AG04450 (cell line): ENCODE measurements at places on chromosomes 7 and 10.

GRCh38 chr7:100510437-100511239, 26.9 kb downstream of the NYAP1 start:
- DNase-seq, result no peak

- peak; percentile 8 for DNase-seq
Measured at GRCh38 chr7:156984174-156984891, 26.1 kb downstream of the MNX1 start.

DNA sequence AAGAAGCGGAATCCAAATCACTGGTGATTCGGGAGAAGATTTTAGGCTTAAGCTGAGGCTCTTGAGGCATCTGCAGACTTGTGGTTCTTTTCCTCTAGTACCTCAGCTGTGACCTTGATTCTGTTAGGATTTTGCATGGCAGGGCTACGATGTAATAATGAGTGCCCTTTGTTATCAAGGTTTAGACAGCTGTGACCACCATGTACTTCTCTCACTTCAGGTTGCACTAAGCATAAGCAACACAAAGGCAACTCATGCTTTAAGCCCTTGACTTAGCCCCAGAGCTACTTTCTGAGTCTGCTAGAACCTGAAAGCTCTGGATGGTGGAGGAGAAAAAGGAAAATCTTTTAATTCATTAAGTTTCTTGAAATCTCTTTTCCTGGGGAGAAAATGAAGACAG, 1052.3 kb upstream of the PHF14 start:
- no peak for DNase-seq

GRCh38 chr7:80093349-80093748, 41.3 kb upstream of the GNAI1 start:
- no peak for DNase-seq

DNA sequence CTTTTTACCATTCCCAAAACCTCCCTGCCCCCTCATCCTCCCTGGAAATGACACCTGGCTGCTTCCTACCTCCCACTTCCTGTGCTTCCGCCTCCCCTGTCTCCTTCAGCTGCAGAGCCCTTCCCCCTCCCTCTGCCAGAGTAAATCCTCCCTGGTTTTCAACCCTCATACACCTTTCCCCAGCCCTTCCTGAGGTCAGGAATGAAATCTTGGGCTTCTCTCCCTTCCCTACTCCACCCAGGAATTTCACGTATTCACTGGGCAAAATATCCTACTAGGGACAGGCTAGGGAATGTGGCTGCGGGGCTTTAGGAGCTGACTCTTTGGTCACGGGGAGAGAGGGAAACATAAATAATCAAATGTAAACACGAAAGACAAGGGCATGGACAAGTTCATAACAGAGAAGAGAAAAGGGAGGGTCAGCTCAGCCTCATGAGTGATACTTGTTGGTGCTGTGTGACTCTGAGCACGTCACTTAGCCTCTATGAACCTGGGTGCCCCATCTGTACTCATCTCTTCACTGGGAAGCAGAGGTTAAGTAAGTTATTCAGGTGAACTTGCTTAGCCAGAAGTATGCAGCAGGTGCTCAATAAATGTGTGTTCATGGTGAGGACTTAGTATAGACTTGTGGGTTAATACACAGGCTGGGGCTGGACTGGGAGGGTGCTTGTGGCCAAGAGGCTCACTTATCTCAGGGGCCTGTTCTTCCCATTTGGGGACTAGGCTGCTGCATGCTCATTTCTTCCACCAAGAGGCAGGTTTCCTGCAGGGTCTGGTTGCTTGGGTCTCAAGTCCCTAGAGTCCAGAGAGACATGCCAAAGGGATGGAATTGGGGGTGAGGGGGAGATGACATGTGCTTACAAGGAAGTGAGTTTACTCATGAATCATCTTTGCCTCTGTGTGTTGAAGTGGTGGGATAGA, 10.0 kb upstream of the DUSP5 start:
- DNase-seq, result no peak

DNA sequence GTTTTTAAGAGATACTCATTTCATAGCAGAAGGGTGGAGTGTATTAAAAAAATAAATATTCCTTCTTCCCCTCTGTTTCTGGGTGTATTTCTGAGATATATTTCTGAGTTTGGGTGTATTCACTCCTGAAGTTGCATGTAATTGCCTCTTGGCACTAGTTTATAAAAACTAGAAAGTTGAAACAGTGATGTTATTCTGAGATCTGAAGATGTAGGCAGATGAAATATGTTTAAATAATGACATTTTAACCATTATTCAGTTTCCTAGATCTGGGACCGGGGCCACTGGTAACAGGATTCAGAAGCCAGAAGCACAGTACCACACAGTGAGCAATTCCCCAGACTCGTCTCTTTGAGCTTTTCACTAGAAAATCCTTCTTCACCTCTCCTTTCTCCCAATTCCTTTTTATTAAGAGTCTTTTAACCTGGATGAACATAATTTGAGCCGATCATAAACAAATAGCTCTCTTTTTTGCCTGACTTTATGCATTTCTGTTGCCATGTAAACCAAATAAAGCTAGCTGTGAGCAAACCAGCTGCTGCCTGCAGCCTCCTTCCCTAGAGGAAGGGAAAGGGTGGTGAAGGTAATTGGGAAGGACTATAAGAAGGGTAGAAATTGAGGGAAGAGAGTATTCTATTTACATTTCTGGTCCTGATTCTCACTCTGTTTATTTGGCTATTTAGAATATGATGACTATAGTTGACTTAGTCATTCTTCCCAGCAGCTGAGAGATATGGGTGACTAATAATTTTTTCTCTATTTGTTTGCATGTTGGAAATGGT, 101.8 kb upstream of the STRIP2 start:
- DNase-seq, result peak; percentile 66

DNA sequence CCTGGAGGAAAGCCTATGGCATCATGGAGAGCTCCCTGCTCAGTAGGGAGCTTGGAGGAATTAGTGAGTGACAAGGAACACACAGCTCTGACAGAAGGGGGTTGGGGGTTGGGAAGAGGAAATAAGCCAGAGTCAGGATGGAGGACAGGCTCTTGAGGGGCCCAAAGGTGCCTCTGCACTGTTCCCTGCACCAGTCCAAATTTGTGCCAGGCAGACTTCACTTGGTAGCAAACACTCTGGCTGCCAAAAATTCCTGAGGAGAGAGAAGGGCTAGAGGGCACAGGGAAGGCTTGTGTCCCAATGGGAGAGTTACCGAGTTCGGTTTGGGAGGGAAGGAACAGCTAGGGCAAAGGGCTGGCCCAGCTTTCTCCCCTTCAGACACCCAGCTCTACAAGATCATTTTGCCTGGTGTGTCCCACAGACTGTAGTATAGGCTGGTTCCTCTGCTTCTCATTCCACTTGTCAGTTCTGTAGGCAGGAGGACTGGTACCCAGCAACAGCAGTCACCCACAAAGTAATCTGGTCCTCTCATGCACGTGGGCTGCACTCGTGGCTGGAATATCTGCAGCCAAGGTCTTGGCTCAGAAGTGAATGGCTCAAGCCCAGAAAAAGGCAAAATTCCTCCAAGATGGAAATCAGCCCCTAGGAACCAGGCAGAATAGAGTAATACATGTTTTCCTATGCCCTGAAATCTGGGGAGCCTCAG, 8.0 kb upstream of the KCNIP2 start:
- no peak for DNase-seq

DNA sequence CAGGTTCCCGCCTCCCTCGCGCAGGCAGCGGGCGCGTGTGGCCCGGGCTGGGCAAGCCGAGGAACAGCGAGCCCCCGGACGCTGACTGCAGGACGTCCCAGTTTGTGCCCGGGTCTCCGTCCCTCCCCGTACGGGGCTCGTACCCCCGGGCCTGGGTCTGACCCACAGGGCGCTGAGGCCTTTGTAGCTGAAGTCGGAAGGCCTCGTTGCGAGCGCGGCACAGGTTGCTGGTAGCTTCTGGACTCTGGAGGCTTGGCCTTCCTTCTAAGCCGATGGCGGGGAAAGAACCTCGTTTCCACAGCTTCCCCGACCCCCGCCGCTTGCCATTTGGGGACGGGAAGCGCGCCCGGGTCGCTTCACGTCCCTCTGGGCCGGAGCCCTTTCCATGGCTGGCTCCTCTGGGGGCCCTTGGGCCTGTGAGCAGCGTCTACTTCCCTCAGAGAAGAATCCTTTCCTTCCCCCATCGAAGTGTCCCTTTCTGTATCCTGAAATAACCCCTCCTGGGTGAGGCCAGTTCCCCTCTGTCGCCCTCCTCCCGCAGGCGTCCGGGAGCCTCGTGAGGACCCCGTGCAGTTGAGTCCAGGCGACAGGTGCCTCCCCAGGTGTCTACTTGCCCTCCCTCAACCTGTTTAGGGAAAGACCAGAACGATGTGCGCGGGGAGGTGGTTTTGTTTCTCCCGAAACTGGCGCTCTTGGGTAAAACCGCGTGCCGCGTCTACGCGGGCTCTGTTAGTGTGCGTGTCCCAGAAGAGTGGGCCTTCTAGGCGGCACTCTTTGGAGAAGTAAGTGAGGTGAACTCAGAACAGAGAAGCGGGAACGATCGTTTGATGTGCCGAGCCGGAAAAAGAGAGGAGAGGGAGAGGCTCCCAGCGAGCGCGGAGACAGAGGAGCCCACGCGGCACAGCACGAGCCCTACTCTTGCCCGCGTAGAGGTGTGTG, 9.3 kb downstream of the EVX1 start:
- no peak for DNase-seq

DNA sequence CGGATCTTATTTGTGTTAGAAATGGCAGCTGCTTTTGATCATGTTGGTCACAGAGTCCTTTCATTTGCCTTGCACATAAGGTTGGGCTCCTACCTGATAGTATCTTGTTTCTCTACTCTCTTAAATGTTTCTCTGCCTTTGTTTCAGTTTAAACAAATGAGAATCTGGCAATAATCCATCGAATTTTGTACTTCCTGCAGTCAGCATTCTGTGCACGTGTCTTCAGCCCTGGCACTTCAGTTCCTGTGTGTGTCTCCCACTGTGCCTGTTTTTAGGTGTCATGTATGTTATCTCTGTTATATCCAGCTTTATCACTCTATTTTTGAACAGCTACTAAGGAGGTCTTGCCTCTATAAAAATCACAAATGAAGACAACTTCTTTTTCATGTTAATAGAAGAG, 28.4 kb upstream of the PTER start:
- DNase-seq, result no peak

GRCh38 chr7:1558841-1559625, 3.0 kb upstream of the TMEM184A start:
- DNase-seq, result no peak

- DNase-seq, result no peak
Measured at GRCh38 chr7:33731912-33732311, 173.4 kb upstream of the BMPER start.

- DNase-seq, result no peak
Measured at GRCh38 chr10:94500063-94500462, 45.5 kb upstream of the HELLS start.
